ENCODE measurements at places on chromosomes 5 and 9.

GRCh38 chr9:104854613-104855012 is 73.3 kb downstream of the ABCA1 start:
- DNase-seq: peak; percentile 30

DNA sequence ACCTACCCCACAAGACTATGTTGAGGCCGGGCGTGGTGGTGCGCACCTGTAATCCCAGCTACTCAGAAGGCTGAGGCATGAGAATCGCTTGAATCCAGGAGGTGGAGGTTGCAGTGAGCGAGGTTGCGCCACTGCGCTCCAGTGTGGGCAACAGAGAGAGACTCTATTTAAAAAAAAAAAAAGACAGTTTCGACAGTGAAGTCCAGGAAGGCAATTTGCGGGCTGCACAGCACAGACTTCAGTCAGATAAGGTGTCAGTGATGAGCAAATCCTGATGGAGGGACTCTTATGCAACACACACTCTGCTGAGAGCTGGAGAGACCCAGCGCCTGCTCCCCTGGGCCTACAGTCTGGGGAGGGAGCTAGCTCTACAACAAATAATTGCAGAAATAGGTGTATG is 14.2 kb downstream of the CCNJL start:
- DNase-seq: no peak

DNA sequence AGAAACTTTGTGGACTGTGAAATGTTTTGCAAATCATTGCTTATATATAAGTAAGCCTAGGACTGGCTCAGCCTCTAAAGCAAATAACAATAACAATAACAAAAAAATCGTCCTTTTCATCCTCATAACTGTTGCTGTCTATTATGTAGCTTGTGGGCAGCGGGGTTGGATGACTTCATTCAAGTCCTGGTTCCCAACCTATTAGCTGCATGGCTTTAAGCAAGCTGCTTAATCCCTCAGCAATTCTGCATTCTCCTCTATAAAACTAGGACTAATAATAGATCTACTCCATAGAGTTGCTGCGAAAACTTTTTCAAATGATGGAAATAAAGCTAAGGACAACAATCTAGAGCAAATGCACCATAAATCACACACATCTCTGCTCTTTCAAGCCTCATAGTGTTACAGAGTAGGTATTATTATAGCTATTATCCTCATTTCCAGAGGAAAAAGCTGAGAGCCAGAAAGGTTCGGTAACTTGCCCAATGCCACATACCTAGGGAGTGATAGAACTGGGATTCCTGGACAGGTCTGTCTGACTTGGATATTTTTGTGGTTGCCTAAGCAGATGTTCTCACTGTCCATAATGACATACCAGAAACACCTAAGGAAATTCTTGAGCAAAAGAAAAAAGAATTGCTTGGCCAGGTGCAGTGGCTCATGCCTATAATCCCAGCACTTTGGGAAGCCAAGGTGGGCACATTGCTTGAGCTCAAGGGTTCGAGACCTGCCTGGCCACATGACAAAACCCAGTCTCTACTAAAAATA is 98.8 kb upstream of the ADRA1B start:
- no peak for DNase-seq

GRCh38 chr9:107976767-107977166 is 487.2 kb upstream of the KLF4 start:
- no peak for DNase-seq

DNA sequence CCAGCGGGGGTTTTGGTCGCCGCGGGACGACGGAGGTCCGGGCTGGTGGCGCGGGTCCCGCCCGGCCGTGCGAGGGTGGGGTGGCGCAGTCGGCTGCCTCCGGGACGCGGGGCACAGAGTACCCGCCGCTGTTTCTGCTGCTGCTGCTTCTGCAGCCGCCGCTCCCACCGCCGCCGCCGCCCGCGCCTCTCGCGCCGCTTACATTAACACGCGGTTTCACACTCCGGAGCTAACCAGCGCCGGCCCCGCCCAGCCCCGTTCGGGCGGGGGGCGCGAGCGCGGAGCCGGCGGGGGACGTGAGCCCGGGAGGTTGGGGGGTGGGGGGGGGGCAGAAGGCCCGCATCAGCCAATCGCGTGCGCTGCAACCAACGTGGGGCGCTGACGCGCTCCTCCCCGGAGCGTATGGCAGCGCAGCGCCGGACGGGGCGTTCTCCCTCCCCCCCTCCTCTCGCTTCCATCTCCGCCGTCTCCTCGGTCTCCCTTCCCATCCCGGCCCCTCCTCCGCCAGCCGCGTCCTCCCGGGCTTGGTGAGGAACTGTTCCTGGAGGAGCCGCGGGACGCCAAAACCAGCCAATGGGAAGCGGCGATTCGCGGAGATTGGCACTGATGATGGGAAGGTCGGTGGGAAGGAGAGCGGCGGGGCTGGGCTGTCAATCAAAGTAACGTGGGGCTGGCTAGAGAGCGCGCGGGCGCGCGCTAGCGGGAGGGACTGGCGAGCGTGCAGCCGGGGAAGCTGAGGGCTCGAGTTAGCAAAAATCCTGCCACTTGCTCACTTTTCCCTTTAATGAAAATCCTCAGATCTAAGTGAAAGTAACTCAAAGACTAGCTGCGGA is at the start of gene TLE1:
TLE1 (minus strand) TSS at position 205 of the 833 bp plus-strand sequence. CDS start 1,307 bp downstream, outside the sequence.
- peak; percentile 99 for DNase-seq

All from NCI-H345 (cell line).